Pulmonary artery endothelial cell (primary cell): ENCODE measurements at places on chromosomes 4 and X. TPM values are rescaled to one million over a fixed set of nuclear protein-coding genes. Genes with fewer than 3 reads are reported as not detected.

DNA sequence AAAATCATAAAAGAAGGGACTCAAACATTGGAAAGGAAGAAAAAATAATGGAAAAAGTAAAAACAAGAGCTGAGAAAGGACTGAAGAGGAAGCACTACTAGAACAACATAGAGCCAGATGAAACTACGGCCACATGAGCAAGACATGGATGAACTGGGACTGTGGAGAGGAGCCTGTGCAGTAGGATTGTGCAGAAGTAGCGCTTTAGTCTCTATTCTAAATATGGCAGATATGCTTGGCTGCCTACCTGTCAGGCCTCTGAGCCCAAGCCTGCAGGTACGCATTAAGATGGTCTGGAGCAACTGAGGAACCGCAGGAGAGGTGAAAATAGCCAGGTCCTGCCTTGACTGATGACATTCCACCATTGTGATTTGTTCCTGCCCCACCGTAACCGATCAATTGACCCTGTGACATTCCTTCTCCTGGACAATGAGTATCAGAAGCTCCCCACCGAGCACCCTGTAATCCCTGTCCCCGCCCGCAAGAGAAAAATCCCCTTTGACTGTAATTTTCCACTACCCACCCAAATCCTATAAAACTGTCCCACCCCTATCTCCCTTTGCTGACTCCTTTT, 154.3 kb downstream of the CAMK2D start:
- no peak for DNase-seq

GRCh38 chr4:175511861-175512260, 300.2 kb downstream of the GPM6A start:
- no peak for DNase-seq

DNA sequence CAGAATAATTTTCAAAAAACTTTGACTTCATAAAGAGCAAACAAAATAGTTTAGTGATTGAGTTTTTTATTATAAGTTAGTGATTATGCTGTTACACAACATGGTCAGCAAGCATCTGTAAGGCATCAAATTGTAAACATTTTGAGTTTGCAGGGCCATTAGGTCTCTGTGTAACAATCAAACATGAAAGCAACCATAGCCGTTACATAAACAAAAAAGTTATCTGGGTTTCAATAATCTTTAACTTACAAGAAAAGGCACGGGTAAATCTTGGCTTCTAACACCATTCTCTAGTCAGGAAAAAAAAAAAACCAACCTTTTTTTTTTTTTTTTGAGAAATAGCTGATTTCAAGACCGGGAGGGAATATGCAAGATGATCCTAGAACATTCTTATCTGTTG, 1941.1 kb downstream of the PCDH7 start:
- no peak for DNase-seq

DNA sequence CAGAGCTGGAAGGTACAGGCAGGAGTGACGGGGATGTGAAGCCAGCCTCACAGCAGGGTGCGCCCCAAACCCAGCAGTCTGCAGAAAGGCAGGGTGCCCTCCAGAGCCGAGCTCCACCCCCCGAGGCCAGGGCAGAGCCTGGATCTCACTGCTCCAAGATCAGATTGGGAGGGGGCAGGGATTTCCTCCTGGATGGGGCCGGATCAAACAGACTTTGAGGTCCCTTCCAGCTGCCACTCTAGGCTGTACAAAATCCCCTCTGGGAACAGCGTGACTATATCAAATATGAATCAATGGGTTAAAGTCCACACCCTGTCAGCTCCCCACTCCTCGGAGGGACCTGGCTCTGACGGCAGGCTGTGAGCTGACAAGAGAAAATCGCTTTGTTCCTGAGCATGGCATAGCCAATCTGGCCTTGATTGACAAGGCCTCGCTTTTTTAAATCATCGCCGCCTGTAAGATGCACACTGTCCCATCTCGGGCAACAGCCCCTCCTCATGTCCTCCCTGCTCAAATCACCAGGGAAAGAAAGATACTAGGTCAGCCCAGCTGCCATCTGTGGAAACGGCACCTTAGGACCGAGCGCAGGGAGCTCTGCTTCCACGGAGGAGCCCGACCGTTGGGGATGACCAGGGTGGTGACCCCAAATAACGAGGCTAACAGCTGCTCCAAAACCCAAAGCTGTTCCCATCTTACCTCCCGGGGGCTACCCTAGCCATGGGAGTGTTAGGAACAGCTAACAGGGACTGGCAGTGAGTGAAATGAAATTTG, 39.9 kb downstream of the PSAPL1 start:
- DNase-seq, result no peak

GRCh38 chrX:4243759-4244158, 530.3 kb upstream of the PRKX start:
- no peak for DNase-seq

DNA sequence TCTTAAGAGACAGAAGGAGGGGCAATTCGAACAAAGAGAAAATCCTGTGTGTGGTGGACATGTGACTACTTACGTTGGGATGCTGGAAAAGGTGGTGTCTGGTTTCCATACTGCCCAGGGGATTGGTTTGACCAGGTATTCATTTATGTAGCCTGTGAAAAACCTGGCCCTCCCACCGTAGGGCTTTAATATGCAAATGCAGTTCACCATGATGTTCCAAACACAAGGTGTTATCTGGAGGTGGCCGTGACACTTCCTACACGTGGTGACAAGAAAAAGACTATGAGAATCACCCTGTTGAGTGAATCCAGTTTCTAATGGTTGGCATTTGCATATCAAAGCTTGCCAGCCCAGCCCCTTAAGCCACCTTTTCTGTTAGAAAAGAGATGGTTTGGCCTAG, 27.9 kb downstream of the UGT2B4 start:
- no peak for DNase-seq

VAMP7 gene
- 45.2 and 46.3 TPM in 2 replicates for total RNA-seq

SH3D19 gene
- 43.0 and 54.5 TPM in 2 replicates for total RNA-seq

F8A2 gene
- not detected in 2 replicates for total RNA-seq

NKX3-2 gene
- not detected in 2 replicates for total RNA-seq

SMIM43 gene
- total RNA-seq, result 0.04 and 0.26 TPM in 2 replicates

MBNL3 gene
- total RNA-seq, result 1.4 and 2.0 TPM in 2 replicates
